ENCODE measurements at places on chromosomes 12 and 14.

DNA sequence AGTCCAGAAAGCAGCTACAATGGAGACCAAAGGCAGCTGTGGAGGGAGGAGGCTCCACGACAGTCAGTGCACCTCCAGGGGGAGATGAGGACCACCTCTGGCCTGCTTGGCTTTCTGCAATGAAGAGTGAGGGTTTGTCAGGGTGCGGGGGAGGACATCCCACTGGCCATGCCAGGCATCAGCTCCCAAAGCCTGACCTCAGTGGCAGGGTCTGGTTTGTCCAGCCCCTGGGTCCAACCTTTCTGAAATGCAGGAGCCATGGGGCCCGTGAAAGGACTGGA, 35.2 kb downstream of the SLC6A12 start:
- DNase-seq: no peak

DNA sequence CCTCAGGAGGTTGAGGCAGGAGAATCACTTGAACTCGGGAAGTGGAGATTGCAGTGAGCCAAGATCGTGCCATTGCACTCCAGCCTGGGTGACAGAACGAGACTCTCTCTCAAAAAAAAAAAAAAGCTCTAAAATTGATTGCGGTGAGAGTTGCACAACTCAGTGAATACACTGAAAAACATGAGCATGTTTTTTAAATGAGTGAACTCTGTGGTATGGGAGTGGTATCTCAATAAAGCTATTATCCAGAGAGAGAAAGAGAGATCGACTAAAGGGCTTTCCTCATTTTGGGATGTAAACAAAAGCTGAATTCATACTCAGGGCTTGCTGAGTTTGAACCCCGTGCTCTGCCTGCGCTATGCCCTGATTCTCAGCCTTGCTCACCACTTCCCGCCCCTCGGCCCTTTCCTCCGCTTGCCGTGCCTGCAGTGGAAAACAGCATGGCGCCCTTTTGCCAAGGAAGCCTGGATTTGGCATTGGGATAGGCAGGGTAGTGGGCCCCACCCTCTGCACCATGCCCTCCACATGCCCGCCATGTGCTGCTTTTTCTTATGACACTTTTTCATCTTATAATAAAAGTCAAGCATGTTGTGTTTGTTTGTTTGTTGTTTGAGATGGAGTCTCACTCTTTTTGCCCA, 102.5 kb downstream of the LGMN start:
- DNase-seq: no peak

GRCh38 chr12:64757771-64758170, 1.4 kb downstream of the GNS start:
- DNase-seq: no peak

DNA sequence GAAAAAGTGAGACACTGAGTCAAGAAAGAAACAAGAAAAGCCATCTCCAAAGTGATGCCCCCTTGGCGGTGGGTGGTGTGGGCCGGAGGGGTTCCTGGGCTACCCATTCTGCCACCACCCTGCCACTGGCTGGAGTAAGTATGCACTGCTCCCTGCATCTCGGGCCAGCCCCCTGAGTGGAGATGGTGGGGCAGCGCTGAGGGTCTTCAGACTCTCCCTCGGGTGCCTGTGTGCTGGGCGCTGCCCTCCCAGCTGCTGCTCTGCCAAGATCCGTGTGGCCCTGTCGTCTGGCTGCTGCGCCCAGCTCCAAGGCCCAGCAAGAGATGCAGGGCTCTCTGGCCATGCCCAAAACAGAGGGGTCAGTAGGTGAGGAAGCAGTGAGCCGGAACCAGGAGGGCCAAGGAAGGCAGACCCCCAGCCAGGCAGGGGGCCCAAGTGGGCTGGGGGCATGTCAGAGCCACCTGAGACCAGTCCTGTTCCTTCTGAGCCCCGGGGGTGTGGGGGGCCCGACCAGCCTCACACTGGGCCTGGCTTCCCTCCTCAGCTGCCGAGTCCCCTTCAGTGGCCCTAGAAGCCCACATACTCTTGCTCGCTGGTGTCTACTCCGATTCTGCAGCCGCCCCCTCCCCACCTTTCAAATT, 5.2 kb downstream of the GPR132 start:
- DNase-seq: no peak

GRCh38 chr14:73339846-73340595, 102.7 kb downstream of the PAPLN start:
- no peak for DNase-seq

DNA sequence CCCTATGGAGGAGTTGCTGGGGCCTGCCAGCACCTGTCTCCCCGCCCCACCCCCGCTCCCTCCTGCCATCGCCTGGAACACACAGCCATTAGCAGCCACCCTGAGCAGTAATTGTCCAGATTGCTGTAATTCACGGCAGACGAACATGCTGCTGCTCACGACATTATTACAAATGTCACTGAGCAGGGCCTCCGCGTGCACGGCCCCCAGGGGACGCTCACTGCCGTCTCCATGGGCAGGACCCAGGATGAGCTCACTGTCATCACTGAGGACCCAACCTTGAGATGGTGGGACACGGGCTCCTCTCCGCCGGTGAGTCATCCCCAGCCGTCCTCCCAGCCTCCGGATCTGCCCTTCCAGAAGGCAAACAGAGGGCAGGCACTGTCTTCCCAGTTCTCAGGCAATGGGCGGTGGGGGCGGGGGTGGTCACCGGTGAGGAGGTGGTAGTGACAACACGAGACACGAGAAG, 100.4 kb downstream of the RFLNA start:
- DNase-seq: no peak

DNA sequence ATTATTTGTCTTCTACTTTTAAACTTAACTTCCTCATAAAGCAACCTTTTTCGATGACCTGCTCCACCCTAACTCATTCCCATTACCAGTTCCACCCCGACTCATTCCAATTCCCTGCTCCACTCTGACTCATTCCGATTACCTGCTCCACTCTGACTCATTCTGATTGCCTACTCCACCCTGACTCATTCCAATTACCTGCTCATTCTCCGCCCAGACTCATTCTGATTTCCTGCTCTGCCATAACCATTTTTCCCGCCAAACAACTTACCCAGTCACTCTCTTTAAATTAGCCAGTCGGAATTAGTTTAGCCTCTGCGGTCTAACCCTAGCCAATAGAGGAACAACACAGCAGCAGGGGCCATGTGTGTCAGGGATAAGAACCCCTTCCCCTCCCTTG, 249.1 kb downstream of the DPY19L2 start:
- peak; percentile 57 for DNase-seq

DNA sequence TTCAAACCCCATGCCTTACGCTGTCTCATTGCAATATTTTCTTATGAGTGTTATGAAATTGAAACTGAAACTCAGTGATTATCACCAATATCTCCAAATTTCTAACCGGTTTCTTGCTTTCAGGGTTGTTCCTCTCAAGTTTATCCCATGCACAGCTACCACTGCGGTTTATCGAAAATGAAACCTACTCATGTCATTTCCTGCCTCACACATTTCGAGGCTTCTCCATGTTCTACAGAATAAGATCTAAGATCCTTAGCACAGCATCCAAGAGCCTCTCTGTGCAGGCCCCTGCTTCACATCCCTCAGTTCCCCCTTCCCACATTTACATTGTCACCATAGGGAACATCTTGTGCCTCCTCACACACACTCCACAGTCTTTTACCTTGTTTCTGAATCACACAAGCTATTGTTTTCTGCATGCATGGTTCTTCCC, 45.5 kb upstream of the FAR2 start:
- DNase-seq: no peak

- no peak for DNase-seq
Observed at GRCh38 chr12:93904124-93904523, 226.9 kb downstream of the CRADD start.

DNA sequence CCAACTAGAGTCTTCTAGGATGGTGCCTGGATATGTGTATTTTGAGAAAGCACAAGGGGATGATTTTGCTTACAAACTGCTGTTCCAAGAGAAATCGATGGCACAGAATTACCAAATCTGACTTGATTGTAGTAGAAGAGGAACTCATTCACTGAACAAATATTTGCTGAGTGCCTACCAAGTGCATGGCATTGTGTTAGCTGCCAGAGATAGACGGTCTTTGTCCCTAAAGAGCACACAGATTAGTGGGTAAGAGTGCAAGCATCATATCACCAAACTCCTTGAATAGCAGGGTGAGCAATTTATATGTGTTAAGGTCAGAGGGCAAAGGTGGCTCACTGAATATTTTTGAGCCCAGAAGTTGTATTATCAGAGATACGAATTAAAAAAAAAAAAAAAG, 3.5 kb upstream of the FOXN3 start:
- DNase-seq: no peak
